ENCODE measurements at places on chromosomes 7 and 10. TPM values are rescaled to one million over a fixed set of nuclear protein-coding genes. Genes with fewer than 3 reads are reported as not detected.

The TBXAS1 gene
- total RNA-seq = 3.4 TPM

The GLI3 gene
- 1.4 TPM for total RNA-seq

The ATP5F1C gene
- total RNA-seq = 363 TPM

The ATOH7 gene
- total RNA-seq = 0.11 TPM

The SPAM1 gene
- total RNA-seq = not detected

The FAM25G gene
- not detected for total RNA-seq

The SPDYE3 gene
- not detected for total RNA-seq

The CFAP69 gene
- total RNA-seq = 2.1 TPM

The ZNF746 gene
- total RNA-seq = 18.3 TPM

The STK31 gene
- total RNA-seq = not detected

The SLC26A5 gene
- total RNA-seq = not detected

The DNAJC1 gene
- total RNA-seq = 33.2 TPM

The HOXA9 gene
- not detected for total RNA-seq

The LIPK gene
- not detected for total RNA-seq

The FUOM gene
- 30.2 TPM for total RNA-seq

The PEX1 gene
- total RNA-seq = 27.6 TPM

The TNKS2 gene
- 34.4 TPM for total RNA-seq

The ACADSB gene
- total RNA-seq = 8.4 TPM

The UFSP1 gene
- total RNA-seq = 14.2 TPM

The CFAP46 gene
- not detected for total RNA-seq

The SOSTDC1 gene
- total RNA-seq = 8.1 TPM

The MINDY4 gene
- 5.2 TPM for total RNA-seq

The UCN3 gene
- total RNA-seq = not detected
